ENCODE measurements at places on chromosomes 5 and 9.

DNA sequence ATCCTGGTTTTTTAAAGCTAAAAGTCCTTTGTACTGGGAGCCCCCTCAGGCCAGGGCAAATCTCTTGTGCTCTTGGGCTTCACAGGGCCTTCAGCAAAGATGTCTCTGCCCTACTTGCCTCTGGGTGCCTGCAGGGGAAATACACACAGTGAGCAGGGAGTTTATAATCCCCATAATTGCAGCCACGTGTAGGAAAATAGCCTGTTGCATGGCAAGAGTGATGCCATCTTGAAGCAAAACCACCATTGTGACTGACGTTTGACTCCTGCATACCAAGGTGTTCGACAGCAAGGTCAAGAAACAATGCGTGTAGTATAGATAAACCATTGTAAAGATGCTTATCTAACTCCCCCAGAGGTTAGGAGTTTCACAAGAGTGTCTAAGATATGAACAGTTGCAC, 11.4 kb upstream of the IL3 start:
- DNase-seq = no peak

- no peak for DNase-seq
Observed at GRCh38 chr9:92610470-92611420, 59.2 kb downstream of the IPPK start.

DNA sequence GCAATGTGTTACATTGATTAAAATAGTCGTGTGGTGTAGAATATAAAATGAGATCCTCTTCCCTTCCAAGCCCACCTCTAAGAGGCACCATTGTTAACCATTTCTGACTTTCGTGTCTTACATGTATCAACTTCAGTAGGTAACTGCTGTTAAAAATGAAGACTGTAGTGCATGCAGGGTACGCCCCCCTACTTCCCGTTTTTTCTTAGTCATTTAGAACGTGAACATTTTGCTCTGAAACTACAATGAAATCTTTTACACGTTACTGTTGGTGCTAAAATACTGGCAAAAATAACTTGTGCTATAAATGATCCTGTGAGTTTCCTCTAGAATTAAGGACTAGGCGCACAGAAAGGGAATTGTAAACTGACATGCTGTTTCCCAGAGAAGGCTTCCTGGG, 41.5 kb downstream of the WNK2 start:
- DNase-seq = no peak

GRCh38 chr9:137025517-137025966, 2.5 kb downstream of the ABCA2 start:
- no peak for DNase-seq

GRCh38 chr9:113484258-113484730, 20.8 kb downstream of the RGS3 start:
- DNase-seq = no peak

DNA sequence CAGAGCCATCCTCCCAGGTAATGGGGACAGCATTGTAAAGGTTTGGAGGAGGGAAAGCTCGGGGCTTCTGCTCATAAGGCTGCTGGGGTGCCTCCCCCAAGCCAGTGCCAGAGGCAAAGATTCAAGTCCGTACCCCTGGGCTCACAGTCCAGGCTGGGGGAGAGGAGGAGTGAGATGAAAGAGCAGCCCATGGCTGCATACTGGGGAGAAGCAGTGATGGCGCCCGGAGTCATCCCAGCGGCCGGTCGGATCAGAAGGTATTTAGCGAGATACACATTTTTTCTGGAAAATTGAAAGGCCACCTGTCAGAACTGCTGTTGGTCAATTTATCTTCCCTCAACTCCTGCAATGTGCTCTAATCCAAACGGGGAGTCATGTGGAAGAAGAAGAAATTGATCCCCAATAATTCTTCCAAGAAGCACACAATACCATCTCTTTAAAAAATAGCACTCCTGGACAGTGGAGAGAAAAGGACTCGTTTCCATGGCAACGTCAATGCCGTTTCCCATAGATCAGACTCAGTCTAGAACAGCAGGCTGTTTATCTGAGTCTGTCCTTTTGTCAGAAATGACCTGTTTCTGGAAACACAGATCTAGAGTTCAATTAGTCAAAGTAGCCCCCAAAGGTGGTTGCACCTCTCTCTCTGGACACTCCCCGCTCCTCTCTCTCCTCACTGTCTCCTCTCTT, 65.9 kb downstream of the NSG2 start:
- no peak for DNase-seq

GRCh38 chr9:79104216-79104615, 467.5 kb upstream of the TLE4 start:
- no peak for DNase-seq

DNA sequence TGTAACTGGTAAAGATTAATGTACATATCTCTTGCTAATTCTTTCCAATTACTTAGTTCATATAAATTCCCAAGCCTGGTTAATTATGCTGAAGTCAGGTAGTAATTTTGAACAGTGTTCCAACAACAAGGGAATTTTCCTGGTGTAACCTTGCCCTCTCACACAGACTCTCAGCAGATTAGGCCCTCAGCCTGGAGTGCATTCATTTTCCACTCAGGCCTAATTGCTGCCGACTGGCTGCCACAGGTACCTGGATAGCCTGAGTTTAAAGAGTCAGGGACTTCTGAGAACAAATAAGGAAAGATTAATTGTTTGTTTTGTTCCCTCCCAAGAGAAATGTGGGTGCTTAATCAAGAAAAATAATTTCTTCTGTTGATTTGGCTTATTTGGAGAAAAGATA, 71.4 kb downstream of the PPIC start:
- DNase-seq = no peak

Data from activated CD4-positive, alpha-beta T cell treated with anti-CD3 and anti-CD28 coated beads, Interleukin-2, amount 10 ng/mL, durations not matched to agents 7 days and 5 days (primary cell).